ENCODE measurements at places on chromosomes 6 and 20.

DNA sequence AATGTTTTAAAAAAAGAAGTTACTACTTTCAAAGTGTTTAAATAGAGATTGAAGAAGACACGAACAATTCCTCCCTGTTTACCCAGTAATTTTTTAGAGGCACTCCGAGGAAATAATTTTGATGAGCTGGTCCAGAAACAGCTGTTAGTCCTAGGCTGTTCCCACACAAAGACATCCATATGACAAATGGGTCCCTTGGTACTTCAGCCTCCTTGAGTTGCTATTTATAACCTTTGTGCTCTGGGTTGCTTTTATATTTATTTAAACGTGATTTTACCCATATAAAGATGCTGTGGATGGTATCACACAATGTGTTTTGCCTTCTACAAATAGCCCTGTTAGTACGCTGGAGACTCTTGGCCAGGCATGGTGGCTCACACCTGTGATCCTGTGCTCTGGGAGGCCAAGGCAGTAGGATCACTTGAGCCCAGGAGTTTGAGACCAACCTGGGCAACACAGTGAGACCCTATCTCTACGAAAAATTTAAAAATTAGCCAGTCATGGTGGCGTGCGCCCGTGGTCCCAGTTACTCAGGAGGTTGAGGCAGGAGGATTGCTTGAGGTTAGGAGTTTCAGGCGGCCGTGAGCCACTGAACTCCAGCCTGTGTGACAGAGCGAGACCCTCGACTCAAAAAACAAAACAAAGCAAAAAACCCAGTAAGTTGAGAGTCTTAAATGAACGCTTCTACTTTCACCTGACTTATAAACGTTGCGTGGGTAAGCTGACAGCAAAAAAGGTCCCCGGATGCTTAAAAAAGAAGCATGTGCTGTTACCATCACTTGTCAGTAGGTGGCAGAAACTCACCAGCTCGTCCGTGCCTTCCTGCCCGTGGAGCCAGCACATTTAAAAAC is 56.9 kb upstream of the ARMH2 start:
- peak; percentile 62 for DNase-seq

DNA sequence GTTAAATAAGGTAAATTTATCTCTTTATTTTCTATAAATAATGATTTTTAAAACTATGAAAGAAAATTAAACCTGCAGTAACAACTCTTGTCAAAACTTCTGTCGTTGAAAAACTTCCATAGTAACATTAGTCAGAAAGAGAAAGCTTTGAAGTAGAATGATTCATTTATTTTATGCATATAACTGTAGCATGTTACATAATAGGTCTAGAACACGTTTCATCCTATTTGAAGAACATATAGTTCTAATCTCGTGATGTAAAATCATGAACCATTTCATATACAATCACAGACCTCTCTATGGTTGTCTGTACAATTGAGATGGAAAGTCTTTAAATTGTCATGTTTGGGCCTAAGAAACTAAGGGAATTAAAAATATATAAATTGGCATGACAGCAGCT is 61.3 kb upstream of the MYLIP start:
- no peak for DNase-seq

DNA sequence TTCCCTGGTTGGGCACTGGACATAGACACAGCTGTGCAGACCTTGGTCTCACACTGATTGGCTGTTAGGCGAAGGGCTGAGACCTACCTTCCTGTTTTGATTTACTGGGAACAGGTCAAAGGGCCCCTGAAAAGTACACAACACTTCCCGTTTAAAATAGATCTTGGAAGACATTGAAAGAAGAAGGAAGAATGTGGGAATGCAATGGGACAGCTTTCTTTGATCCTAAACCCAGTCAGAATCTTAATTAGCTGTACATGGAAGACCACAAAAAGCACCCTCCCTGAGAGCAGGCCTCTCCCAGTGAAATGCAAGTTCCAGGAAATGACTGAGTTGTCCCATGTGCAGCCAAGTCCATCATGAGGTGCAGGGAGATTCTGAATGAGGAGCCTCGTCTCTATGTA is 83.6 kb upstream of the EXOC2 start:
- no peak for DNase-seq

DNA sequence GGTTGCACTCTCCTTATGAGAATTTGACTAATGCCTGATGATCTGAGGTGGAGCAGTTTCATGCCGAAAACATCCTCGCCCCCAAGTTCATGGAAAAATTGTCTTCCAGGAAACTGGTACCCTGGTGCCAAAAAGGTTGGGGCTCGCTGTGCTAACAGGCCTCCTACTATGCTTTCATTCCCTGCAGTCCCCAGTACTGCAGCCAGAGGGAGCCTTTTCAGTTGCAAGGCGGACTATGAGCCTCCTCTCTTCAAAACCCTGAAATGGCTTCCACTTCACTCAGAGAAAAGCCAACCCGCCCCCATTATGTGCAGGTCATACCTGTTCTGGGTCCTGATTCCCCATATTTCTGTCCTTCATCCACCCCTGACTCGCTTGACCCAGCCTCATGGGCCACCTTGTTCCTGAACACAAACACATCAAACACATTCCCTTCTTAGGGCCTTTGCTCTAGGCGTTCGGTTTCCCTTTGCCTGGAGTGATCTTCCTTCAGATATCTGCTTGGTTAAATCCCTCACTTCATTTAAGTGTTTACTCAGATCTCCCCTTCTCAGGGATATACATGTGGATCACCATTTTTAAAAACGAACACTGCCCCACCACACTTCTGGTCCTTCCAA is 173.7 kb downstream of the PHACTR1 start:
- peak; percentile 27 for DNase-seq

DNA sequence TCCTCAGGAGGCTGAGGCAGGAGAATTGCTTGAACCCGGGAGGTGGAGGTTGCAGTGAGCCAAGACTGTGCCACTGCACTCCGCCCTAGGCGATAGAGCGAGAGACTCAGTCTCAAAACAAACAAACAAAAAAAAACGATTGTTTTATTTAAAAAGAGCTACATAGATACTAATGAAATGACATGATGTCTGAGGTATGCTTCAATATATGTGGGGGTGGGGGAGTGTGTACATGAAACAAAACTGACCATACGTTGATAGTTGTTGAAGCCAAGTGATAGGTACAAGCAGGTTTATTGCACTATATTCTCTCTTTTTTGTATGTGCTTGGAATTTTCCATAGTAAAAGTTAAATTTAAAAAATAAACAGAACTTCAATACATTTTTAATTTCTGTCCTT is 240.1 kb downstream of the TFAP2A start:
- no peak for DNase-seq

GRCh38 chr6:66605011-66605410 is 898.0 kb upstream of the EYS start:
- DNase-seq = no peak

DNA sequence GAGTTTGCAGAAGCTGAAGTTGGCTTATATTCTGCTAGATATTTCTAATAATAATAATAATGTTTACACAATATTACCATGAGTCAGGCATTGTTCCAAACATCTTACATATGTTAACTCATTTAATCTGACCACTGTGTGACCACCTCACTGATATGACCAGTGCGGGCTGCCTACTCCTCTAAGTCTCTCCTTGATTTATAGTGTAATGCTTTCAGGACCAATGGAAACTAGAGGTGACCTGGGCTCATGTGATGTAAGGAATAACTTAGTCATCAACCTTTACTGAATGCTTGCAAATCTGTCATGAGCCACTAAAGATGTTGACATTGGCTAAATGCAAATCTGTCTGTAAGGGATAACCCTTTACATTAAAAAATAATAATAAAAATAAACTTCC is 51.1 kb upstream of the GPR6 start:
- DNase-seq = no peak

- DNase-seq = no peak
Measured at GRCh38 chr20:24109537-24109936, 121.0 kb upstream of the GGTLC1 start.

DNA sequence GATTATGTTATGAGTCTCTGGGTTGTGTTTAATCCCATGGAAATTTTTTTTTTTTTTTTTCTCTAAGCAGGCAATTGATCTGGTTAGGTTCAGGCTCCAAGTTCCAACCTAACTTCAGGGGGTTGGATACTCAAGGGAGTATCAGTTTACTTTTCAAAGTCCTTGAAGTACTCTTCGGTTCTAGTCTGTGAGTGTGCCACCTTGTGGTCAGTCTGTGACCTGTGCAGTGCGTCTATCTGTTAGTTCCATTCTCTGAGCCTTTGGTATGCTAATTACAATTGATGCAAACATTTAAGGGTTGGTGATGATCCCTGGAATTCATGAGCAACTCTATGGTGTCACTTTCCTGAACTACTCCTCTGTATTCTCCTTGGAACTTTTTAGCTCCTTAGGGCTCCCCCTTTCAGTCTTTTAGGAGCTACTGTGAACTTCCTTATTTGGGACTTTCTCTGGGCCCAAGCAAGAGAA is 342.0 kb downstream of the SOX4 start:
- peak; percentile 20 for DNase-seq

DNA sequence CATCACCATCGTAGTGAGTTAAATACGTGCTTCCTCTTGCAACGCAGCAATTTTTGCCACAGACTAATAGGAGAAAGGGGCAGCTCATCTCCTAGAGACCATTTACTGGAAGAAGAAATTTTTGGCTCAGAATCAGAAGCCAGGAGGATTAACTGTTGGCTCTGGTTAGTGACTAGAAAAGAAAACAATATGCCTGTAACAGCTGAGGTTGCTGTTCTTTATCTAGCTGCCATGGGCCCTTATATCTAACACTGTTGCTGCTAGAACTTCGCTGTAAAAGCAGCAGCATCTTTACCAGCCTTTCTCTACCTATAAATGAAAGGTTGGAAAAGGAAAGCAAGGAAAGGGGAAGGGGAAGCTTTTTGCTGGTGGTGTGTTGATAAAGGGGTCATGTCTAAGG is 65.9 kb downstream of the FAM135A start:
- DNase-seq = no peak

DNA sequence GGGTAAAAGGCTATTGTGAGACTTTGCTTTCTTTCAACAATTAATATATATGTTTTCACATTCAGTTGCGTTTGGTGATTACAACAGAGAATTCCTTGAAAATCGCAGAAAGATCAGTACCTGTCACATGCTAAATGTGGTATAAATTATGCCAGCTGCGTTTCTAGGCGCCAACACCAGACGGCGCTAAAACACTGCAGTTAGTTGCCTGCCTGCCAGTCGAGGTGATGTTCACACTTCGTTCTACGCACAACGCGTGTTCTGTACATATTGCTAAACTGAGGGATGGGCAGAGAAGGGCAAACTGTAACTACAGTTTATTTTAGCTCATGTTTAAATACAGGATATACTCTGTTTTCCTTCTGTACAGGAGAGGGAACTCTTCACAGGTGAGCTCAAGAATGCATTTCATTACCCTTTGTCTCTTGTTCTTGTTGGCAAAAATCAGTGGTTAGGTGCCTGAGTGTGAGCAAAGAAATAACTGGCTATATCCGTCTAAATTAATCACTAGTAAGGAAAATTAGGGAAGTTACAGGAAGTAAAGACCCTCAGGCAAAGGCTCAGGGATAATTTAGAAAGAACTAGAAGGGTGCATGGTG is 100.1 kb upstream of the RGS17 start:
- peak; percentile 50 for DNase-seq

GRCh38 chr20:51092338-51092737 is 69.4 kb upstream of the KCNG1 start:
- DNase-seq = no peak

DNA sequence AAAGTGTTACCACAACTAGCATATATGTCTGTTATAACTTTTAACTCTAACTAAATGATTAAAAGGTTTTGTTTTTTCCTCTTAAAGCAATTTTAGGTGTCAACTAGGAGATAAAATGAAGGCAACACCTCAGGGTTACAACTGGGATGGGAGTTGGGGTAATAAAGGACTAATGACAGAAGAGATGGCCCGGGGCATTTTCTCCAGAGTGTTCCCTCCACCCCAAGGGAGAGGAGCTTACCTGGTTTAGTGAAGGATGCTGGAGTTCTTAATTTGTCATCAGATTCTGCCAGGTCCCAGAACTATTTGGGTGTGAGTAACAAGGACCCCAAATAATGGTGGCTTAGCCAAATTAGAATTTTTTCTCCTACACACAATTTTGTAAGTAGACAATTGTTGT is 260.3 kb downstream of the CD109 start:
- no peak for DNase-seq

- DNase-seq = no peak
Measured at GRCh38 chr6:127191716-127192115, 73.2 kb downstream of the RSPO3 start.

DNA sequence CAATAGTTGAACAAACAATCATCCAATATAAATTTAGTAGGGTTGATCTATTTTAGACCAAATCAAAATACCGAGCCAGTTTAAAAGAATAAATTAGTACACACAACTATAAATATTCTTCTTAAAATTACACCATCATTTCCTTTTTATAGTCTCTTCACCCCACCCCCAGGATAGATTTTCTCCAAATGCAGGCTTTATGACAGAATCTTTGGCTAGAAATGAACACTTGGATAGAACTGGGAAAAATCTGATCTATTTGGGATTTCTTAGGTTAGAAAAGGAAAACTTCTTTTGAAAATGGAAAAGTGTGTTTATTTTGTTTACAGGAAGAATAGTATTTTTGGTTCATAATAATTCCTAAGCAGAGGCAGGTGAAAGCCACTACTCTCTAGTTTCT is 74.6 kb downstream of the HMGN3 start:
- no peak for DNase-seq

DNA sequence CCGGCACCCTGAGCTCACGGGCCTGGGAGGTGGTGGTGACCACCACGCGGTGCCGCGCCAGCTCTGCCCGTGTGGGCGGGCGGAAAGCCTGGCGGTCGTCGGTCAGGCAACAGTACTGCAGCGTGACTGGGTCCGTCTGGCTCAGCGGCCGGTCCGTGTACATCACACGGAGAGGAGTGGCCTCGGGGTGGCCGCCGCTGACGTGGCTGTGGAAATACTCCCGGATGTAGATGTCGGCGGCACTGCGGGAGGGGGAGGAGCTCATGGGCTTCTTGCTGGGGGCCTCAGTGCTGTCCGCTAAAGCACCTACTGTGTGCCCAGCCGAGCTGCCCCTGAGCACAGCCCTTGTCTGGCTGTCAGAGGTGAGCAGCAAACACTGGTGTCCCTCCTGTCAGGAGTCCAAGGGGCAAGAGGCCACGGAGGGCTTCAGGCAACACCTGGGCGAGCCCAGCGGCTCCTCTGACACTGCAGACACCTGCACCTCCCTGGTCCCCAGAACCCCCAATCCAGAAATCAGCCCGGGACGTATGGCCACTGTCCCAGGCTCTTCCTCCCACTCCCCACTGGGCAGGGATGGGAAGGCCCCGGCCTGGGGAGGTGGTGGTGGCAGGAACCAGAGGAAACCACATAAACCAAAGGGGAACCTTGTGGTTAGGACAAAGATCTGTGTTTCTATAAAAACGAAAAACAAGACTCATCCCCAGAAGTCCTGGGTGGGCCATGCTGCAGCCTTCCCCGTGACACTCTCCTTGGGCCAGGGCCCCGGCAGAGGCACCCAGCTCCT is 6.5 kb downstream of the HELZ2 start:
- peak; percentile 66 for DNase-seq

DNA sequence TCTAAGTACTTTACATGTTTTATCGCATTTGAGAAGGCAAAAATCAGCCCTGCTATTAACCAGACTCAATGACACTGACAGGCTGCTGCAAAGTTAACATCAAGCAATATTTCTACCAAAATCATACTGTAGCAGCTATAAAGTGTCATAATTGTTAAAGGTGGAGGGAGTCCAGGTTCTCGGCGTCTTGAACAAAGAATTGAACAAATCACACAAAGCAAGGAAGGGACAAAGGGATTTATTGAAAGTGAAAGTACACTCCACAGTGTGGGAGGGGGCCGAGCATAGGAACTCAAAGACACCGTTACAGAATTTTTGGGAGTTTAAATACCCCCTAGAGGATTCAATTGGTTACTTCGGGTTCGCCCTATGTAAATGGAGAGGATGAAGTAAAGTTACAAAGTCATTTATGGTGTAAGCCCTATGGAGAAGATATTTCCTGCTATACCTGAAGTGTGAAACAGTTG is 12.9 kb upstream of the ZNF391 start:
- DNase-seq = no peak
